ENCODE measurements at places on chromosomes 3 and 15.
A peak's percentile ranks its signal among the peaks of the same experiment; 100 is the strongest.

GRCh38 chr3:188284455-188285212 is 130.7 kb downstream of the LPP start:
- peak; percentile 83 for DNase-seq

GRCh38 chr3:57855281-57855680 is 99.2 kb downstream of the SLMAP start:
- no peak for DNase-seq

- no peak for DNase-seq
Observed at GRCh38 chr3:177037241-177037640, 160.0 kb downstream of the TBL1XR1 start.

DNA sequence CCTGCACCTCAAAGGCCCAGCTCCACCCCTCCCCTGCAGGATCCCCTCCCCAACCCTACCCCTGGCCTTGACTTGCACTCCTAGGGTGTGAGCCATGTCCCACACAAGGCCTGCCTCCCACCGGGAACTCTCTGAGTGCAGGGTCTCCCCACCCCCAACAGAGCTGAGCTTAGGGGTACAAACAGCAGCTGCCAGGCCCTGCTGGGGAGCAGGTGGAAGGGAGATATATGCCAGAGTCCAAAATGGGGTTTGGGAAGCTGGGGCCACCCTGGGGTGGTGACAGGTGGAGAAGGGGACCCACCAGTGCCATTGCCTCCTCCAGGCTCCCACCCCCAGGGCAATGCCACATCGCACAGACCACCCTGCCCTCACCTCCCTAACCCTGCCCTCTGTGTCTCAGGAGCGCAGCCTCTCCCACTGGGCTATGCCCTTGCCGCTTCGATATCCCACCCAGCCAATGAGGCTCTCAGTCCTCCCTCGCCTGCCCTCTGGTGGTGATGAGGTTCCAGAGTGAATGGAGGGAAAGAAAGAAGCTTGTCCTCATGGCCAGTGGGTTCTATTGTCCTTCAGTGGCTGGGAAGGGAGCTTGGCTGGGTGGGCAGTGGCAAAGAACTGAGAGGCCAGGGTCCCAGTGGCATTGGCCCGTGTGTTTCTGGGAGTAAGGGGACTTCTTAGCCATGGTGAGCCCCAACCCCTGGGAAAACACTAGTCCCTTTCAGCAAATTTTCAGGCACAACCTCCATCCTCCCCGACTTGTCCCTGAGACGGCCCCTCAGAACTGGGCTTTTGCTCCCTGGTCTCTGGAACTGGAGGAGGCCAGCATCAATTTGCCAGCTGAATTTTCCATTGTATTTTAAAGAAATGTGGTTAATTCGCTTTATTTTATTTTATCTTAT is 46.8 kb downstream of the CYP11A1 start:
- peak; percentile 16 for DNase-seq

GRCh38 chr3:180466401-180467011 is 135.5 kb upstream of the TTC14 start:
- no peak for DNase-seq

GRCh38 chr15:56528136-56528535 is 63.2 kb upstream of the MNS1 start:
- no peak for DNase-seq

- peak; percentile 9 for DNase-seq
Observed at GRCh38 chr3:58529516-58530353, 7.3 kb downstream of the ACOX2 start.

DNA sequence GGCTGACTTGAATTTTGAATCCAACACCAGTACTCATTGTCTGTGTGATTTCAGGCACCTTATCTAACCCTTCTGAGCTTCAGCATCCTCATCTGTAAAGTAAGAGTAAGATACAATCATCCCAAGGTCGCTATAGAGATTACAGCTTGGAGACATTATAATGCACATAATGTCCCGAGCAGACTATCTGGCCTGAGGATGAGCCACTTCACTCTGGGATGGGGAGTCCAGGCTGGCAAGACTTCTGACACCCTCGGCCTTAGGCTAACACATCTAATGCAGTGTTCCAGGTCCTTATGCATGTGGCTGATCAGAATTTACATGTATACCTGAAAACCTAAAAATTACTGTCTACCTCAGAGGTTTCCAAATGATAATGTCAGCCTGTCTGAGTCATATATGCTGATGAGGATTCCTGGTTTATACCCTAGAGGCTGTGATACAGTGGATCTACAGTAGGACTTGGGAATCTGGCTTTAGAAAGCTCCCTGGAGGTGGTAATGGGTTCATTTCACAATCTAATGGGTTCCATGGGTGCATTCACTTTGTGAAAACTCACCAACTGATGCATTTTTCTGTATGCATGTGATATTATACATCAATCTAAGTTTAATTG is 229.0 kb upstream of the SLCO3A1 start:
- no peak for DNase-seq

DNA sequence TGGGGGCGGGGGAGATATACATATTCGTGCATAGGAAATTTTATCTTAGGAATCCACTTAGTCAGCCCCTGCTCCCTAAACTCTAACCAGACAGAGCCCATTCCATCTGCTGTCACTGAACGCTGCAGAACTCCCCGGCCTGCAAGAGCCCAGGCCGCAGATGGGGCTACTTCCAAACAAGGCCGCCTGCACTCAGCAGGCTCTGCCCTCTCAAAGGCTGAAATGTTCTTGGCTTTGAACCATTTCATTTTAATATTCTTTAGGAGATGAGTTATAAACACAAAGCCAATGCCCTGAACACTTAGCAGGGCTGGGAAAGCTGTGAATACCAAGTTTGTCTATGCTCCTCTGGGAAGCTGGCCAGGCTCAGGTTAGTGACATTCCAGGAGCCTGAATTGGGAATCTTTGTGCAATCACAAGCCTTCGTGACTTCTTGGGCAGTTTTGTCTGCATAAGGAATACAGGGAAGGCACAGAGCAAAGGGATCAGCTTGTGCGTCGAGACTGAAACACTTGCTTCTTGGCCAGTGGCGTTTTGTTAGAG is 65.0 kb downstream of the SYNM start:
- no peak for DNase-seq

- no peak for DNase-seq
Observed at GRCh38 chr15:63109920-63110319, 11.7 kb upstream of the LACTB start.

DNA sequence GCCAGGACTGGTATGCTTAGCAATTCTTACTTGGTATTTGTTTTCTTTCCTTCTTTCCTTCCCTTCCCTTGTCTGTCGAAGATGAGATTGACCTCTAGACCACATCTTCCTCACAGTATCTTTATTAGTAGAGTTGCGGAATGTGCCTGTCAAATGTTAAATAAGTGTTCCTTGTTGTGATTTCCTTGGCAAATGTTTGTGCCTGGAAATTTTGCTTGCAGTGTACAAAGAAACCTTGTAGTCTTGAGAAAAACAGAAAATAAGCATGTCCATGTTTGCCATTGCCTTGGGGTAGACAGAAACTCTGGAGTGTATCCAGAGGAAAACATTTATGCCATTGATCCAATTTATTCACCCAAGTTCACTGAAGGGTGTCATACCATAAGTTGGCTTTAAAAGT is 79.5 kb upstream of the ZNF385D start:
- DNase-seq, result no peak

- no peak for DNase-seq
Observed at GRCh38 chr3:16911916-16912315, 27.2 kb downstream of the PLCL2 start.

DNA sequence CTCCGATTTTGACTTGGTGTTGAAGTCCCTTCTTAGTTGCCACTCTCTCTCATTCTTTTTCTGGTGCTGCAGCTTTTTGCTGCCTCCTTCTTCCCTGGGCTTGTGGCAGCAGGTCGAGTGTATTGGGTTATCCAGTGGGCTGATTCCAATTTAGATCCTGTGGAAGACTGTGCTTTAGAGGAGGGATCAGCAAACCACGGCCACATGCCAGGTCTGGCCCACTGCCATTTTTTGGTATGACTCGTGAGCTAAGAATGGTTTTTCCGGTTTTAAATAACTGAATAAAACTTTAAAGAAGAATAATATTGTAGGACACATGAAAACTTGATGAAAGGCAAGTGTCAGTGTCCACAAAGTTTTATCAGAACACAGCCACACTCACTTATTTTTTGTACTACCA is 330.5 kb downstream of the ROBO2 start:
- no peak for DNase-seq

- DNase-seq, result no peak
Observed at GRCh38 chr3:128269796-128270195, 116.5 kb downstream of the EEFSEC start.

GRCh38 chr3:125042725-125043406 is 12.9 kb downstream of the HEG1 start:
- DNase-seq, result no peak

- DNase-seq, result no peak
Observed at GRCh38 chr3:76131396-76132153, 346.2 kb upstream of the ZNF717 start.

GRCh38 chr3:144415492-144415891 is 443.9 kb downstream of the DIPK2A start:
- DNase-seq, result no peak

- DNase-seq, result no peak
Observed at GRCh38 chr15:41987925-41988275, 15.5 kb upstream of the EHD4 start.

- no peak for DNase-seq
Observed at GRCh38 chr15:62517541-62517940, 352.5 kb upstream of the C2CD4B start.

GRCh38 chr3:152175528-152175889 is 93.2 kb upstream of the MBNL1 start:
- DNase-seq, result no peak

DNA sequence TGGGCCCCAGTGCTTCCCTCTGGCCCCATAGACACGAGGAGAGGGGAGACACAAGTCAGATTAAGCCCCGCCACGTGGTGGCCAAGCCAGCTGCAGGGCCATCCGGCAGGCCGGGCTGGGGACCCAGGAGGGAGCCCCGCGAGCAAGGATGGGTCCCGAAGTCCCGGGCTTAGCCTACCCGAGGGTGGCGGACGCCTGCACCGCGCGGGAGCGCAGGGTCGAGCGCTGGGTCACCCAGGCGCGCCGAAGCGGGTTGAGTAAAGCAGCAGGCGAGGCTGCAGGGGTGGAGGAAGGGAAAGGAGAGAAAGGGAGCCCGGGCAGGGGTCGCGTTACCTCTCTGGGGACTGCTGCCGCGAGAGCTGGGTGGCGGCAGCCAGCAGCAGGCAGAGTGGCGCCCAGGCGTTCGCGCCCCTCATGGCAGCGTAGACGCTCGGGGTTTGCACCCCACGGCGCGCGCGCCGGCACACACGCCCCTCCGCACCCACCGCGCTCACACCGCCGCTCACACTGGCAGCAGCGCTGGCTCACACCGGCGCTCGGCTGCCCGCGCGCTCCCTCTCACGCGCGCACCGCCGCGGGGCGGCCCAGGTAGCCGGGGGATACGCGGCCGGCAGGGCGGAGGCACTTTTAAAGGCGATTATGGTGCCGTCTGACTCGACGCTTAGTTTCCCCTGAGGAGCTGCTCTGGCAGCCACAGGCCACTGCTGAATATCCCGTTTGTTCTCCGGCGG is at the start of gene PCOLCE2:
Gene PCOLCE2, minus strand, starts transcription at position 603 of the 731 bp plus-strand sequence. Its CDS starts 187 bp downstream, at position 416.
- no peak for DNase-seq

DNA sequence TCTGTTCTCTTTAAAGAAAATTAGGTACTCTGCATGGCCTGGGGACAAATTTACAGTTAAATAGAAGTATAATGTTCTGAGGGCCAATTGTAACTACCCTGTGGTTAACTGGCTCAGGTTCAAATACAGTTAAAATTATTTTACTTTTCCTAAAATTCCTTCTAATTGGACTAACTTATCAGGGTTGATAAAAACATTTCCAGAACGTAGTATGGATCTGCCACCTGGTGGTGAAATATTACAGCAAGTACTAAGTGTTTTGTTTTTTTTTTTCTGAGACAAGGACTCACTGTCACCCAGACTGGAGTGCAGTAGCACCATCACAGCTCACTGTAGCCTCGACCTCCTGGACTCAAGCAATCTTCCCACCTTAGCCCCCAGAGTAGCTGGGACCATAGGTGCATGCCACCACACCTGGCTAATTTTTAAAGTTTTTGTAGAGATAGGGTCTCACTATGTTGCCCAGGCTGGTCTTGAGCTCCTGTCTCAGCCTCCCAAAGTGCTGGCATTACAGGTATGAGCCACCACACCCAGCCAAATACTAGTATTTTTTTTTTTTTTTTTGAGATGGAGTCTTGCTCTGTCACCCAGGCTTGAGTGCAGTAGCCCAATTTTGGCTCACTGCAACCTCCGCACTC is 29.2 kb downstream of the NEO1 start:
- DNase-seq, result peak; percentile 14

- DNase-seq, result no peak
Observed at GRCh38 chr3:23422517-23422851, 219.4 kb downstream of the UBE2E2 start.

- no peak for DNase-seq
Observed at GRCh38 chr3:97689962-97690361, 74.6 kb upstream of the ARL6 start.

DNA sequence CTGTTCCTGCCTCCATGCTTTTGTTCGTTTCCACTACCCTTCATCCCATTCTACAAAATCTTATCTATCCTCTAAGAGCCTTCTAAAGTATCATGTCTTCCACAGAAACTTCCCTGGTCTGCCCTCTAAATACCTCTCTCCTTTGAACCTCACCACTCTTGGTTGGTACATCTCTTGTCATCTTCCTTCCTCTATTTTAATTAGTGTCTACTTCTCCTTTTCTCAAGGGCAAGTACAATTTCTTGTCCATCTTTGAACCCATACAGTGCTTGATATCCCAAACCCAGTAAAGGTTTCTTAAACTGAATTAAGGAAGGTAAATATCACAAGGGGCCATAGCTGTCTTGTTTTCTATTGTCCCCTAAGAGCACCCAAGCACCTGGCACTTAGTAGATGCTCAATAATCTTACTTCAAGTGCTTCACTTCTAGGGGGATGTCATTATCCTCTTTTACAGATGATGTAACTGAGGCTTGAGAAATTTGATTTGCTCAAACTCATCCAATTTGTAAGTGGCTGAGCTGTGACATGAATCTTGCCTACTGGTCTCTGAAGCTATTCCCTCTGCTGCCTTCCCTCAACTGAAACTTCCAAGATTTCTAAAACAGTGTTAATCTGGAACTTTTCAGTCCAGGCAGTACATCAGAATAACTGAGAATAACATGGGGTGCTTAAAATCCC is 2.6 kb upstream of the DAPK2 start:
- DNase-seq, result no peak

DNA sequence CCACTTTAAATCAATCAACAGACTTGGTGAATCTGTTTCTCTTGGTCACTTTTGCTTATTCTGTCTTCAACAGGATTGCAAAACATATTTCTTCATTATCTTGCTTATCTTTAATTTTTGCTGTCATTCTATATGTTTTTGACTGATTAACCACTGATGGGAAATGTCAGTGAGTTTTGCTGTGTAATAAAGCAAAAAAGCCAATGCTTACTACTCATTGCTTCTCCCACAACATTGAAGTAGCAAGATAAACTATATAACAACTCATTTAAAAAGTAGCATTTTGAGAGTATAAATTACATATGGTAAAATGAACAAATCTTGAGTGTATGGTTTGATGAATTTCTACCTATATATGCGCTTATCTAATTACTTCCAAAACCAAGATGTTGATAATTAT is 892 bp downstream of the CD200R1L start:
- DNase-seq, result no peak
